ENCODE measurements at places on chromosomes 4 and X.

DNA sequence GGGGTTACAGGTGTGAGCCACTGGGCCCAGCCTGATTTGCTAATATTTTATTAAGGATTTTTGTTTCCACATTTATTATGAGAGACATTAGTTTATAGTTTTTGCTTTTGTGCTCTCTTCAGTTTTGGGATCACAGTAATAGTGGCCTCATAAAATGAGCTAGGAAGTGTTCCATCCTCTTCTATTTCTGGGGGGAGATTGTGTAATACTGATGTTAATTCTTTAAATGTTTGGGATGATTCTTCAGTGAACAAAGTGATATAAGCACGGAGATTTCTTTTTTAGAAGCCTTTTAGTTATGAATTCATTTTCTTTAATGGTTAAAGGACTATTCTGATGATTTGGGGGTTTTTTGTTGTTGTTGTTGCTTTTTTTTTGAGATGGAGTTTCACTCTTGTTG is 41.3 kb downstream of the RBMX start:
- no peak for DNase-seq

GRCh38 chr4:26048950-26049349 is 134.9 kb downstream of the SMIM20 start:
- DNase-seq = no peak

GRCh38 chr4:101271516-101271915 is 75.8 kb downstream of the PPP3CA start:
- DNase-seq = no peak

DNA sequence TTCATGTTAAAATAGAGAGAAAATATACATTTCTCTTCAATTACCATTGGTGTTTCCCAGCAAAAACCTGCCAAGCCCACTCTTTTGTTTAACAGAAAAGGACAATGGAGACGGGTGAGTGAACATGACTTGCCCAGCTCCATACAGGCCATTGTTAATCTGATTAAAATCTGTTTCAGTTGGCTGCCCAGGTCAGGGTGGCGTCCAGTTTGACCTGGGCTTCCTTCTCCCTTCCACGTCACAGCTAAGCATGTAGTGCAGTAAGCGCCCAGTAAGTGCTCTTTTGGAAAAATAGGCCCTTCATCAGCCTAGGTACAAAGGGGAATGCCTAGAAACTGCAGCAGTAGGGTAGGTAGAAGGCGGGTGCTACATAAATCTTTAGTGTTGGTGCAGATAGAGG is 1.5 kb upstream of the PORCN start:
- DNase-seq = no peak

GRCh38 chr4:3268395-3269104 is 19.6 kb downstream of the MSANTD1 start:
- DNase-seq = no peak

GRCh38 chr4:47061435-47061834 is 30.1 kb downstream of the GABRB1 start:
- no peak for DNase-seq

DNA sequence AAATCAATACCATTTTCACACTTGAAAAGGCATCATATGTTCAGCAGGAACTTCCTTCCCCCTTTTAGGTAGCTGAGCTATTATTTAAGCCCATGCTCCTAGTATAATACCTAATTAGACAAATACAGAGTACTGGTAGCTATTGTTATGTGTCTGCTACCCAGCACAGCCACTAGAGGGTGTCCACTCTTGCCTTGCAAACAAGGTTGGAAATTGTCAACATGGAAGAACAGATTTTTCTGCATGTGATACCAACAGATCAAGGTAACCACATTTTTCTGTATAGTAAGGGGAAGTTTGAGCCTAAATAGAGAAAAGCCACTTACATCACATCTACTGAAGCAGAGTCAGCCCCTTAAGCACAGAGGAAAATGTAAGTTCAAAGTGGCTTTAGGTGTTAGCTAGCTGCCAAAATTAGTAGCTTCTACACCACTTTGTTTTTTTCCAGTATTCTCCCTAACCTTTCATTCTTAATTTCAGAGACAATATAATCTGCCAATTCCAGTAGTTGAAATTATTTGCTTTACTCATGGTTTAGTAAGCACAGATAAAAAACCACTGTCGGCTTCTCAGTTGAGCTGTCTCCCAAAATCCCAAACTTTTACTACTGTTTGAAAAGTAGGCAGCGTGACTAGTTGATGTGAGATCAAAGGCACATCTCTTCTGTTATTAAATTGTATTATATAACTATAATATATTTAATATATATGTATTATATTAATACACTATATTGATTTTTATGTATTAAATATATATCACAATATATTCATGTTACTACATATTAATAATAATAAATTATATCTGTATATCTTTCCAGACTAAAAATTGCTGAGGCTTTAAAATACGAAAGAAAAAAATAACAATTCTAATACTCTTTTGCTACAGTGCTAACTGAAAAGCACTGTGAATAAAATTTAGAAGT is 38.2 kb downstream of the EDNRA start:
- DNase-seq = peak; percentile 22

GRCh38 chrX:13212191-13212651 is 107.6 kb downstream of the ATXN3L start:
- DNase-seq = no peak
